ENCODE measurements at places on chromosomes 16 and 17. TPM values are rescaled to one million over a fixed set of nuclear protein-coding genes. Genes with fewer than 3 reads are reported as not detected.

- DNase-seq = no peak
Observed at GRCh38 chr16:50201787-50202186, 48.7 kb downstream of the TENT4B start.

- DNase-seq = no peak
Observed at GRCh38 chr16:57601801-57602478, 26.5 kb upstream of the ADGRG1 start.

DNA sequence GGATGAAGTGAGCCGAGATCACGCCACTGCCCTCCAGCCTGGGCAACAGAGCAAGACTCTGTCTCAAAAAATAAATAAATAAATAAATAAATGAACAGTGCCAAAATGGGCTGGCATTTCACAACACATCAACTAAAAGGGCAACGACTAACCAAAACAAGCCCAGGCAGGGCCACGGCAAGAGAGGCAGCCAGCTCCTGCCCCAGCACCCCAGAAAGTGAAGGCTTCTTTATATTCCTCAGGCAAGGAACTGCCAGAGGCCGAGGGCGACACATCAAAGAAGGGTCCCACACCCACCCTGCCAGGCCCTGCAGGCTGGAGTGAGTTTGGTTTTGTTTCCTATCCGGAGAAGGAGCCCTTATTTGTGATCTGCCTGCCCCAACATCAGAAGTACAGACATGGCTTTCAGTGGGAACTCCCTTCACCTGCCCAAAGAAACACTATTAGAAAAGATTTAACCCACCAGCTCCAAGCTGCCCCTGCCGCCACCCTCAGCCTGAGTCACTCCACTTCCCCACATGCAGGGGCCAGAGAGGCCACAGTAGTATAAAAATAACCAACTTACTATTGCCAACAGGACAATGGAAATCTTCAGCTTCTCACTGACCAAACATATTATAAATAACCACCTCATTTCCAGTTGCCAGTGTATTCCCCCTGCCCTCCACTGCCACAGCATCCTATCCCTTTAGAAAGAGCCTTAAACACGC is 8.0 kb downstream of the FBXO31 start:
- no peak for DNase-seq

- DNase-seq = peak; percentile 21
Observed at GRCh38 chr17:37743875-37744632, 805 bp downstream of the HNF1B start.

GRCh38 chr17:72850410-72851118 is 241.9 kb downstream of the SLC39A11 start:
- no peak for DNase-seq

DNA sequence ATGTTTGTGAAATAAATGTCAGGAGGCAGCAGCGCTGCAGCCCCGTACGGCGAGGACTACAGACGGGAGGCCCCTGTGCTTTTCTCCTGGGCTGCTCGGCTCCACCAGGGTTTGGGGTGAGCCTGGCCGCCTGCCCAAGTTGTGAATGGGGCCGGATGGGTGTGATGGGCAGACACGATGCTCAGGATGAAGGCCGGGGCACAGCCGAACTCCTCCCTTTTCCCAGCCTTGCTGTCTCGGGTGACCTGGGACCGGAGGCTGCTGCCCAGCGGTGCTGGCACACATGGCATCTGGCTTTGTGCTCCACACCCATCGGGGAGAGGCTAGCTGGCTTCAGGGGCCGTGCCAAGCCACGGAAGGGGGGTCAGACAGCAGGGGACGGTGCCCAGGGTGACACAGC is 34.2 kb upstream of the ZFPM1 start:
- DNase-seq = no peak

DNA sequence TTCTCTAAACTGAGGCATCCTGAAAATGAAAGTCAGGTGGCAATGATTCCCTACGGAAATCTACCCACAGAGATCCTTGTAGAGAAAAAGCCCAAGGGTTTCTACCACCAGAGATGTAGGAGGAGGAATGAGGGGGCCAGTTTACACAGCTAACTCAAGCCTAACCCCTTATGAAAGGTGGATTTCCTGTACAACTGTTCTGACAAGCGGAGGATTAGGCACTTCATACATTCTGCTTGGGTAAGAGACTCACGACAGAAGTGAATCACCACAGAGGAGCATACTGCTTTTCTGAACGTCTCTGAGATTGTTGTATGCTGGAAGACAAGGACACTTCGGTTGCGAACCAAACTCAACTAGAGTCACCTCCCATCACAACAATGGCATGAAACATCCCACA is 72.7 kb downstream of the SMG6 start:
- no peak for DNase-seq

DNA sequence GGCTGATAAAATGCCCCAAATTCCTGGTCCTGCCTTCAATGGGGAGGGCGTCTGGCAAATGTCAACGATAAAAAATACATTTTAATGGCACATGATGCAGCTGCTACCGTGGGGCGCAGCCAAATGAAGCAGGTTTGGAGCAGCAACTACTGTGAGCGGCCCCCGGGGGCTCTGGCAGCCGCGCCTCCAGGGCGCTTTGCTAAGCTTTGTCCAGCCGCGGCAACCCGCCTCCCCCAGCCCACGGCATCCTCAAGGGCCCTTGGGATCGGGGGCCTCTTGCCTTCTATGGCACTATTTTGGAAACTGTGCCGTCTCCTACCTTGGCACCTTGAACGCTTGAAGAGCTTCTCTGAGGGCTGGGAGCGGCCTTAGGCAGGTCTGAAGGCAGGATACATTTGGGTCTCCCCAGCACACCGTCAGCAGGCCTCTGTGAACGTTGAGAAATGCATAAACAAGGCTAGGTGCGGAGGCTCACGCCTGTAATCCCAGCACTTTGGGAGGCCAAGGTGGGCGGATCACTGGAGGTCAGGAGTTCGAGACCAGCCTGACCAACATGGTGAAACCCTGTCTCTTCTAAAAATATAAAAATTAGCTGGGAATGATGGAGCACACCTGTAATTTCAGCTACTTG is 25.1 kb downstream of the TBX4 start:
- peak; percentile 56 for DNase-seq

GRCh38 chr16:75073545-75074303 is 42.9 kb downstream of the LDHD start:
- DNase-seq = no peak

Gene HOXB7
- polyA plus RNA-seq = 37.1 TPM

Gene GPRC5B
- 351 TPM for polyA plus RNA-seq

Gene PPM1E
- polyA plus RNA-seq = 15.2 TPM

Gene GCGR
- not detected for polyA plus RNA-seq

Gene MAPT
- polyA plus RNA-seq = 154 TPM

Gene KCNG4
- polyA plus RNA-seq = not detected

Data from brain (organoid and tissue), 16 donors.